ENCODE measurements at places on chromosomes 3 and 15.

DNA sequence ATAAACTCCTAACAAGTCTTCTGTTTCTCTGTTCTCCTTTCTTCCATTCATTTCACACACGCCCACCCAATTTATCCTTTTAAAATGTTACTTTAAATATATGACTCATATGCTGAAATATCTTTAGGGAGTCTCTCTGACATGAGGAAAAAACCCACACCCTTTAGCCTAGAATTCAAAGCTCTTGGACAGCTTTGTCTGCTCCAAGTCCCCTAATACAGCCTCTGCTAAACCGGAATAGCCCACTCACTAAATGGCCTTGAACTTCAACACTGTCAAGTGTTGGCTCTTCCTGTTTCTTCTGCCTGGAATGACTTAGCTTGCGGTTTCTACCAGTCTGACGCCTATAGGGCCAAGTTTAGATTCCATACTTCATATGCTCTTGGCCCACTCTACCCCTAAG, 3.3 kb upstream of the CD96 start:
- no peak for DNase-seq

- DNase-seq, result no peak
These were observed 46.4 kb downstream of the MORC1 start for GRCh38 chr3:109071350-109072142.

- DNase-seq, result no peak
These were observed 97.7 kb downstream of the CD47 start for GRCh38 chr3:107992976-107993684.

DNA sequence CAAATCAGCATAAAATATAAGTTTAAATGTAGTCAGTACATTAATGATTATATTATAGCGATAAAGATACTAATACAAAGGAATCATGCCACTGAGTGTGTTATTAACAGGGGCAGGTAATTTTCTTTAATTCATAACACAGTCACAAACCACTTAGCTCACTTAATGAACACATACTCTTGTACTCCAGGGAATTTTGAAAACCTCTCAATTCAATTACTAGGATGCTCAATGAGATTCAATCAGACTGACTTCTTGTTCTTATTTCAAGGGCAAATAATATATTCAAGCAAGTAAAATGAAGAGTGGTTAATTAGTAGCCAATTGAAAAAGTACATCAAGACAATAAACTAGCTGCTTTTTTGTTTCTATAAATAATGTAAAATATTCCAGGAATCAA, 5.8 kb upstream of the SUCNR1 start:
- DNase-seq, result no peak

DNA sequence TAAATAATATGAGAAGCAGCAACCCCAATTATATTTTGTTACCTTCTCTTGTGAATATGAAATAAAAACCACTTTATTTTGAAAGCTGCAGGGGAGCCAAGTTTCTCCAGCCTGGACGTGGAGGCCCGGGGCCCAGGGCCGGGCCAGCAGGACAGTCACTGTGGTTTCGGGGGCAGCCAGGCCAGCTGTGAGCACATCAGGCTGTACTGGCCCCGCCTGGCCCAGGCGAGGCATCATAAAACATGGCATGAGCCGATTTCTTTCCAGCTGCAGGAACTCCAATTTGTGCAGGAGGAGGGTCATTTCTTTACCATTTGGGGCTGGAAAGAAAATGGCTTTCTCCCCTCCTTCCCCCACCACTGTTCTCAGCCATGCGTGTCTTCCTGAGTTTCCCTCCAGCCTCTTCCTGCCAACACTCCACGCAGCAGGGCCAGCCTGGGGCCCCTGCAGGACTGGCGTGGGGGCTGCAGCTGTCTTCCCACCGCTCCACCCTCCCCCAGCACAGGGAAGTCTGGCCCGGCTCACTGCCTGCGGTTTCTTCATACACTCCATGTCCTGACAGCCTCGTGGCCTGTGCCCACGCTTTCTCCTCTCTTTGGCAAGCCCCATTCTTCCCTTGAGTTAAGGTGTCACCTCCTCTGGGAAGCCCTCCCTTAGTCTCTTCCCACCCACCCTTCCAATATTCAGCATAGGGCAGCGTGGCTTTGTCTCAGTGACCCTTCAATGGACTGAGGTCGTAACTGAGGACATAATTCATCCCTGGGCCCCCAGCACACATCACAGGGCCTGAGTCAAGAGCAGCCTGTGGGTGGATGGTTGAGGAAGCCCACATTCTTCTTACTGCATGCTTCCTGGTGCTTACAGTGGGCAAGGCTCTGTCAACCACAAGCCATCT, 135.8 kb downstream of the CHSY1 start:
- no peak for DNase-seq

- no peak for DNase-seq
These were observed 104.5 kb upstream of the SATB1 start for GRCh38 chr3:18529631-18530030.

GRCh38 chr3:43695443-43695842, 4.7 kb downstream of the ABHD5 start:
- no peak for DNase-seq

GRCh38 chr3:132570016-132570415, 27.1 kb upstream of the ACKR4 start:
- DNase-seq, result no peak

DNA sequence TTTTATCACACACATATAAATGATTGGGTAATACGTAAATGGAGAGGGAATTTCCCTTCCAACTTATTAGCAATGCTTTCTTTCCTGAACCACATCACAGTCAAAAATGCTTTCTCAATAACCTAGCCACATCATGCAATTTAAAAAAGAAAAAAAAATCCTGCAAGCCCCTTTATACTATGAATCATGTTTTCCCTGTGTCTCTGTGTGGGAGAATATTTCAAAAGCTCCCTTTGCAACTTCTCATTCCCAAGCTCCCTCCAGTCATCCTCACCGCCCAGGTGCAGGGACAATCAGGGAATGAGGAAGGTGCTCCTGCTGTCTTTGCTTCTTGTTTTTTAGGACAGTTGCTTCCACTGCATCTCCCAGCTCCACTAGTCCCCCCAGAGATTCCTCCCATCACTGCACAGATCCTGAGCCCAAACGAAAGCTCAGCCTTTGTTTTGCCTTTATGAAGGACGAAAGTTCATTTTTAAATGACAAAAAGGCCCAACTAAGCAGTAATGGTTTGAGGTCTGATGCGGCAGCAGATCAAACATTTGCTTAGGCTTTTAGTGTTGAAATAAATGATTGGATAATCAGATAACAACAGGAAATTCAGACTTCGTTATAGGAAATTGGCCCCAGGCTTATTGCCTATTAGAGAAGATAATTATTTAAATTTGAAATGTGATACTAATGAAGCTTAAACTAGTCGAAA, 47.8 kb upstream of the ADGRG7 start:
- DNase-seq, result no peak

GRCh38 chr3:186187401-186188275, 78.7 kb upstream of the ETV5 start:
- DNase-seq, result no peak

GRCh38 chr3:36704280-36704679, 60.1 kb downstream of the DCLK3 start:
- no peak for DNase-seq

GRCh38 chr3:136731274-136731884, 20.8 kb downstream of the STAG1 start:
- no peak for DNase-seq

- no peak for DNase-seq
These were observed 20.8 kb downstream of the PIK3CA start for GRCh38 chr3:179168918-179169317.

GRCh38 chr3:102733791-102734563, 299.2 kb downstream of the ZPLD1 start:
- DNase-seq, result no peak

GRCh38 chr3:134974624-134975023, 179.6 kb downstream of the EPHB1 start:
- DNase-seq, result no peak

- DNase-seq, result no peak
These were observed 54.0 kb downstream of the TAFA4 start for GRCh38 chr3:68878322-68878721.

GRCh38 chr15:51223771-51224229, 114.6 kb downstream of the CYP19A1 start:
- DNase-seq, result no peak

DNA sequence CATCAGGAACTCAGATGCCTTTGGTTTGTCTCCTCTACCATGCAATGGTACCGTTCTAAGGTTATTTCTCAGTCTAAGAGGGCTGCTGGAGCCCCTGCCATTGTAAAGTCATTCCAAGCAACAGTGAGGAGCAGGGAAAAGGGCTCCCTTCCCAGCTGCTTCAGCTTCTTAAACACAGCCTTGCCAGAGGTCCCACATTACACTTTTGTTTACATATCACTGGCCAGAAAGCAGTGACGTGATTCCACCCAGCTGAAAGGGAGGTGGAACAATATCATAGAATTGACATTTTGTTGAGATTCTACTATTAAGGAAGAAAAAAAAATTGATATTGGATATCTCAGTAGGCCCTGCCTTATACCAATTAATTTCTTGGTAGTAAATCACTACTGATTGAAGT, 194.6 kb downstream of the SUCLG2 start:
- no peak for DNase-seq

DNA sequence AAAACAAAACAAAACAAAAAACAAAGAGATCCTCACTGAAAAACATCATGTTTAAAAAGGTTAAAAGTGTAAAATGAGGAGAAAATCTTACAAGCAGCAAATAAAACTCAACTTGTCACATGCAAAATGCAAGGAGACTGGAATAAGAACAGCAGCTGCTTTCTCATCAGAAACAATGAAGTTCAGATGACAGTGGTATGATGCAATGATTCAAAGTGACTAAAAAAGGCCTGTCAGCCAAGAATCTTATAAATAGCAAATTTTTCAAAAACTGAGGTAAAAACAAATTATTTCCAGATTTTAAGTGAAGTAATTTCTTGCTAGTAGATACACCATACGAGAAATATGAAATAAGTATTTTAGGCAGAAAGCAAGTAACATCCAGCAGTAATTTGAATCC, 68.6 kb upstream of the EPHA3 start:
- no peak for DNase-seq

DNA sequence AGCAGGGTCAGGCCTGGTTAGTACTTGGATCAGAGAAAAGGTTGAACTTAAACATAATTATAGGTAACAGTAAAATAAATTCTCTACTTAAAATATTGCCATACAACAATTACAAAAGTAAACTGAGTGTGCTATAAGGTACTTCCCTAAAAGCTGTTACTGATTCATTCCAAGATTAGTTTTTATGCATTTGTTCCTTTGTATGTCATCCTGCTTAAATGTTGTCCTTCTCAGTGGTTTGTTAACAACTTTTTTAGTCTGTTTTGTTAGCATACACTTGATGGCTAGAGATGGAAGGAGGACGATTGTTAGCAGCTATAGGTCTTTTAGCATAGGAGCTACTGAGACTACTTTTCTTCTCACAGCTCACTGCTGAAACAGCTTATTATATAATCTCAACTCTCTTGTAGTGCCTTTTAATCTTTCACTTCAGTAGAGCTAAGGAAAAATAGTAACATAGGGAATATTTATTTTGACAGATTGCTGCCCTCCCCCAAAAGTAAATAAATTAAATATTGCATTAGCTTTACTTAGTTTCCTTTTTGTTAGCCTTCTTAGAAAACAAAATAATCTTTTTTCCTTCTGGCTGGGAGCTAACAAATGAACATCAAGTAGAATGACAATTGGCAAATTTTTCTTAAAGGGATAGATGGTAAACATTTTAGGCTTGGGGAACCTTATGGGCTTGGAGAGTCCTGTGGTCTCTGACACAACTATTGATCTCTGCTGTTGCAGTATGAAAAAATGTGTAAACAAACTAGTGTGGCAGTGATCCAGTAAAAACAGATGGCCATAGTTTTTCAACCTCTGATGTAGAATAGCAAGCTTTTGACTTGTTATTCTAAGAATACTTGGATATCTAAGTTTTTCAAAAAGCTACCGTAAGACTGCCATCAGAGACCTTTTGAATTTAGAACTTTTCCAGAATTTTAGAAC, 39.5 kb downstream of the USP8 start:
- DNase-seq, result no peak

DNA sequence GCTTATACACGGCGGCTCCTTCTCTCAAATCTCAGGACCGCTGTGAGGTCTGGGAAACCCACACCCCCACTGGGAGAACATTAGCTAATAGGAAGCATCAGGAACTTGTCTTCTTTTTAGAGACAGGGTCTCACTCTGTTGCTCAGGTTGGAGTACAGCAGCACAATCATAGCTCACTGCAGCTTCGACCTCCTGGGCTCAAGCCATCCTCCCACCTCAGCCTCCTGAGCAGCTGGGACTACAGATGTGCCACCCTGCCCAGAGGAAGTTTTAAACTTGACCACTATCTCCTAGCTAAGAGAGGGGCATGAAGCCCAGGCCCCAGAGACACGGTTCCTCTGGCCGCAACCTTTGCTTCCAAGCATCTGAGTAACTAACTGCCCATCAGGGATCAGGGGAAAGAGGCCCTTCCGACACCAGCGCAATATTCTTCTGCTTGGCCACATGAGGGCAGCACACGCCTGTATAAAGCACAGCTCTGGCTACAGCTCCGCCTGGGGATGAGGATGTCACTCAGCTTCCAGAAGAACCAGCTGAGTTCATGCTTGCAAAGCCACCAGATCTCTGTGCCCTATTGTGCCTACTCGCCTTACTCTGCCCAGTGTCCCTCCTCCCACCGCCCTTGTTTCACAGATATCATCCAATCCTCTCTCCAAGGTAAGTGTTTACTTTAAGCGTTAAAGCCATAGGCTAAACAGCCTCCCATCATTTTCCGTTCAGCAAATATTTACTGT, 57.6 kb upstream of the SLC6A11 start:
- peak; percentile 27 for DNase-seq

DNA sequence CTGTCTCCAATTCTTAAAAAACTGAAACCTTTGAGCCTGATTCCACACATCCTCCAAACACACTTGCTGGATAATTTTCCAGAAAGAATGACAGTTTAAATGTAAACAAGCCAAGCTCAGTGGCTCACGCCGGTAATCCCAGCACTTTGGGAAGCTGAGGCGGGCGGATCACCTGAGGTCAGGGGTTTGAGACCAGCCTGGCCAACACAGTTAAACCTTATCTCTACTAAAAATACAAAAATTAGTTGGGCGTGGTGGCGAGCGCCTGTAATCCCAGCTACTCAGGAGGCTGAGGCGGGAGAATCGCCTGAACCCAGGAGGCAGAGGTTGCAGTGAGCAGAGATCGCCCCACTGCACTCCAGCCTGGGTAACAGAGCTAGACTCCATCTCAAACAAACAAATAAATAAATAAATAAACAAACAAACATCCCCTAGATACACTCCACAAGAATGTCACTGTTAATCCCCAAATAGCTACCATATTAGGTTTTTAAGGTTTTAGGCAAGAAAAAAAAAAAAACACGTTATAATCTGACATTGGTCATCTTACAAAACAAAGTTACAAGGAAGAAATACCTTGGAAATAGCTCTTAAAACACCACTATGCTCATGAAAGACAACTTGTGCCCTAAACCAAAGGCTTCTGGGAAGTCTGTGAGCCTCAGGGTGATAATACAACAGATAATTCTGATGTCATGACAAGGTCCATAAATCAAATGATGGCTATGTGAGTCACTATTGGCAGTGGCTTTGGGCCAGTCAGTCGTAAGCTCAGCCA, 13.2 kb downstream of the TNIK start:
- no peak for DNase-seq
